ENCODE measurements at places on chromosomes 12 and 14. TPM values are rescaled to one million over a fixed set of nuclear protein-coding genes. Genes with fewer than 3 reads are reported as not detected.

Gene IL22
- total RNA-seq: not detected

Gene PROX2
- total RNA-seq: not detected

Gene FAM161B
- total RNA-seq: 2.3 TPM

Gene OR4K5
- not detected for total RNA-seq

Gene PCED1B
- total RNA-seq: 60.9 TPM

Gene KLHDC1
- total RNA-seq: 5.7 TPM

Gene TAS2R31
- 5.3 TPM for total RNA-seq

Gene GALNT8
- 1.5 TPM for total RNA-seq

Gene SUSD6
- total RNA-seq: 67.1 TPM

Gene SMCO2
- total RNA-seq: not detected

Gene RNFT2
- 7.5 TPM for total RNA-seq

Gene LETMD1
- 82.8 TPM for total RNA-seq

Gene PTCSC3
- not detected for total RNA-seq

Gene RHEBL1
- total RNA-seq: 3.2 TPM

Gene TXNDC16
- total RNA-seq: 3.9 TPM

Gene OR2AP1
- not detected for total RNA-seq

Gene SLC7A7
- 33.7 TPM for total RNA-seq

Gene ADAMTS20
- not detected for total RNA-seq

Gene TRIM9
- 0.24 TPM for total RNA-seq

Gene ERP27
- total RNA-seq: 5.4 TPM

Gene SLC16A7
- 22.4 TPM for total RNA-seq

Gene HSPB8
- not detected for total RNA-seq

Gene KCNC2
- total RNA-seq: not detected

Gene HOTAIR
- not detected for total RNA-seq

Gene SIX4
- not detected for total RNA-seq

Gene USP44
- total RNA-seq: 5.4 TPM

Gene CLEC1B
- total RNA-seq: not detected

Gene PYGL
- not detected for total RNA-seq

Gene NAP1L1
- 1,180 TPM for total RNA-seq

Gene PLD4
- total RNA-seq: 473 TPM

Gene SOAT2
- total RNA-seq: not detected

Gene RASSF9
- total RNA-seq: not detected

Gene PRH2
- total RNA-seq: not detected

Gene ANO2
- not detected for total RNA-seq

Gene KRT2
- not detected for total RNA-seq

Gene DNAI7
- 0.15 TPM for total RNA-seq

Gene TMEM121
- 1.6 TPM for total RNA-seq

Gene CRIP1
- total RNA-seq: 129 TPM

Gene TPPP2
- not detected for total RNA-seq

Gene SLC41A2
- 11.1 TPM for total RNA-seq

Gene TOMM20L
- total RNA-seq: not detected

Gene CCDC91
- 46.3 TPM for total RNA-seq

Gene TMPRSS12
- not detected for total RNA-seq

Gene AICDA
- total RNA-seq: 3.6 TPM

Gene RESF1
- 299 TPM for total RNA-seq

Gene PTPRB
- not detected for total RNA-seq

Data from activated B cell treated with CpG ODN at 0.5 μM for 24 hours (primary cell).